Stimulated activated CD8-positive, alpha-beta memory T cell treated with anti-CD3 and anti-CD28 coated beads, Interleukin-15, amount 100 ng/mL, for 48 hours (primary cell): ENCODE measurements at places on chromosomes 6 and 20.

GRCh38 chr6:26532699-26533531 lies 5.3 kb upstream of the HMGN4 start:
- DNase-seq = peak; percentile 83

- DNase-seq = no peak
These were observed 401.2 kb upstream of the MANEA start for GRCh38 chr6:95175927-95176675.

DNA sequence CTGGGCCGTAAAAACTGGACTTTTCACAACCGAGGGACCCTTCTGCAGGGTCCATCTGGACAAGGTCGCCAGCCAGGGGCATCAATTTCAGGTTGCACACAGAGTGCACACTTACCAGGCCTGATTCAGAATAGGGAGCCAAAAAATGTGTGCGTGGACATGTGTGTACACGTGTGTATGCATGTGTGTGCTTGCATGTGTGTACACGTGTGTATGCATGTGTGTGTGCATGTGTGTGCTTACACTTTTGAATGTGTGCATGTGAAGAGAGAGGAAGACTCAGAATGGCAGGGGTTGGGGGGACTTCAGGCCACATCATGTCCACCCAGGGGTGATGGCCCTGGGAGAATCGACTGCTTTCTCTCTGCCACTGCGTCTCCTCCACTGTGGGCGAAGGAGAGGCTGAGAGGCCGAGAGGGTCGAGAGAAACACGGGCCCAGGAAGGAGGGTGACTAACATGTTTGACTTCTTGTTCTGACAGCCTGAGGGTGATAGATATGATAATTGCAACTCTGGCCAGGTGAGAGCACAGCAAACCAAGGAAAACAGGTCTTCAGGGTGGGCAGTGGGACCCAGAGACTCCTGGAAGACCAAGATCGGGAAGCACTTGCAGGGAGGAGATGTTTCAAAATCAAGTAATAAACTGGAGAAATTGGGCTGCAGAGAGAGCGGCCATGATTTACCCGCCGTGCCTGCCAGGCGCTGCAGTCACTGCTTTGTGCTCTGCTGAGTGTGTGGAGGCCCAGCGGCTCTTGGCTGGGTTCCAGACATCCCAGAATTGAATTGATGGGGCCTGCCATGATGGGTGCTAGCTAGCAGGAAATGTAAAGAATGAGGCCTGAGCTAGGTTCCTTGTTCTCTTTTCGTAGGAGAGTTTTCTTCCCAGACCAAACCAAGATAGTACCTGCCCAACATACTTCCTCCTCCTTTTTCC lies 310.8 kb downstream of the QKI start:
- DNase-seq = no peak

DNA sequence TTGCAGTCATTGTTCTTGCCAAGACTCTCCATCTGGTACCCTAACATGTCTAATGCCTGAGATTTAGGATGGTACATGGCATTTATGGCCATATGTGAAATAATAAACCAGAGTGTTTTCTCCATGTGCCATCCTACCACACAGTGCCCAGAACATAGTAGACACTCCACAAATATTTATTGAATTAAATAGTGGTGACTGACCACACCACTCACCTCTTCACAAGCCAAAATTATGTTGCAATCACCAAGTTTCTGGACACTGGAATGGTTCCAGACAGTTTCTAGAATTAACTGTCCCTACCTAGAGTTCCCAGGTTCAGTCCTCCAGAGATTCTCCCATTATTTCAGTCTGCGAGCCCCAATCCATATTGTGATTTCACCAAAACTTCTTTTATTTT lies 427.3 kb downstream of the KIF16B start:
- DNase-seq = no peak

GRCh38 chr20:50181344-50181743 lies 9.3 kb upstream of the CEBPB start:
- no peak for DNase-seq

- DNase-seq = peak; percentile 59
These were observed at the start of gene ITPA for GRCh38 chr20:3209257-3209945. Gene ITPA (plus strand): TSS chr20:3209498. CDS start chr20:3209552, 54 bp downstream.

- no peak for DNase-seq
These were observed 190.0 kb upstream of the COL21A1 start for GRCh38 chr6:56437171-56437900.

DNA sequence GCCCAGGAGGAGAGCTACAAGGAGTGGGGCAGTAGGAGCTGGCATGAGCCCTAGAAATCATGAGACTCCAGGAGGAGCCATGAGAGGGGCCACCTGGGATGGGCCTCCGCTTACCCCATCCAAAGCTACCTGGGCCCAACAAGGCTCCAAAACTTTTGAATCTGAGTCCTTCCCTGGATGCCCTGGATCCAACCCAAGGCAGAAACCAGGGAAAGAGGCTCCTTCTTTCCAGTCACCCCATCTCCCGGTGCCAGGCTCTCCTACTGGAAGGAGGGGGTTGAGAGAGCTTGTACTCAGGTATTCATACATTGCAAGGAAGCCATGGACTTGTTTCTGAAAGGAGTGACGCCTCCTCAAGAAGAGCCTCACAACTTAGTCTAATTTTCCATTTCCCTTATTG lies 7.8 kb upstream of the SIRPG start:
- no peak for DNase-seq

- DNase-seq = no peak
These were observed 68.8 kb upstream of the LTV1 start for GRCh38 chr6:143774347-143774746.

- no peak for DNase-seq
These were observed 21.5 kb downstream of the NOL4L start for GRCh38 chr20:32563311-32564272.

- DNase-seq = no peak
These were observed 75.2 kb downstream of the GFOD1 start for GRCh38 chr6:13412211-13412610.

- no peak for DNase-seq
These were observed 19.0 kb upstream of the ADGRF4 start for GRCh38 chr6:47679322-47679906.

DNA sequence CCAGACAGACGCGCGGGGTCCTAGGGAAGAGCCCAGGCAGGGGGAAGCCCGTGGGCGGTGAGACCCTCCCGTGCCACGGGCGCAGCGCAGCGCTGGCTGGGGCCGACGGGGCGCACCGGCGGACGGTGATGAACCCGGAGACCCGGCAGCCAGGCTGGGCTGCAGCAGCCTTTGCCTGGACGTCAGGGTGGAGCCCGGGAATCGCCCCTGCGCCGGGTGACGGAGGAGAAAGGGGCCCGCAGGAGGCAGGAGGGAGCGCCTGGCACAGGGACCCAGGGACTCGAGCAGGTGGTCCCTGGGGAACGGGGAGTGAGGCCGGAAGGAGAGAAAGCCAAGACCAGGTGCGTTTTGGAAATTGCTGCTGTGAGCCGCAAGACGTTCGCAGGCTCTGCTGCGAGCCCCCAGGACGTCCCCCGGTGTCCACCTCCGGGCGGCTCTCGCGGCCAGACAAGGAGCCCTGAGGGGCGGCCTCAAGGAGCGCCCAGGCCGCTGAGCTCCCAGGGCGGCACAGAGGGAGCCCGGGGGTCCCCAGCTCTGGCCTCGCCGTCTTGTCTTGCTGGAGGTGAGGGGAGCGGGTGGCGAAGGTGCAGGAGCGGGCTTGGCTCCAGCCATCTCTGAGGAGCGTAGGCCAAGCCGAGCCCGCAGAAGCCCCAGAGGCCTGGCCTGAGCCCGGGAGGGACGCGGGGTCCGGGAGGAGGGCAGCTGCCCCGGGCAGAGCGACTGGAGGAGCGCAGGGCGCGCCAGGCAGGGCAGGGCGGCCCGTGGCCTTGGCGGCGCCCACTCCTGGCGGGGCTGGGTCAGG lies 191.2 kb upstream of the PDE10A start:
- no peak for DNase-seq
